ENCODE measurements at places on chromosomes 3 and 15.

DNA sequence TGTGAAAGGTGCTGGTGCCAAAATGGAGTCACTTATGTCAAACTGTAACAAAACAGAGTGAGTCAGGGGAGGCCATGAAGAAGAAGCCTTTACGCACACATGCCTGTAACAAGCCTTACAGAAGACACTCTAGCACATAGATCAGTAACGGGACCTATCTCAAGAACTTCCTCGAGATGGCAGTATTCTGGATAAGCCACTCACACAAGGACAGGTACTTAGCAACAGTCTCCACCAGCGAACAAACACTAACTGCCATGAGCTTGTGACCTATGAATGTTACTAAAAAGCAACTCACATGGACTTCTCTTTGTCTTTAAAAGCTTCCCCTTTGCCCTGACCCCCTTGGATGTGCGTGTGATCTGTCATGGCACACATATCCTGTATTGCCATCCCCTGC is 235.1 kb downstream of the CD47 start:
- DNase-seq = no peak

DNA sequence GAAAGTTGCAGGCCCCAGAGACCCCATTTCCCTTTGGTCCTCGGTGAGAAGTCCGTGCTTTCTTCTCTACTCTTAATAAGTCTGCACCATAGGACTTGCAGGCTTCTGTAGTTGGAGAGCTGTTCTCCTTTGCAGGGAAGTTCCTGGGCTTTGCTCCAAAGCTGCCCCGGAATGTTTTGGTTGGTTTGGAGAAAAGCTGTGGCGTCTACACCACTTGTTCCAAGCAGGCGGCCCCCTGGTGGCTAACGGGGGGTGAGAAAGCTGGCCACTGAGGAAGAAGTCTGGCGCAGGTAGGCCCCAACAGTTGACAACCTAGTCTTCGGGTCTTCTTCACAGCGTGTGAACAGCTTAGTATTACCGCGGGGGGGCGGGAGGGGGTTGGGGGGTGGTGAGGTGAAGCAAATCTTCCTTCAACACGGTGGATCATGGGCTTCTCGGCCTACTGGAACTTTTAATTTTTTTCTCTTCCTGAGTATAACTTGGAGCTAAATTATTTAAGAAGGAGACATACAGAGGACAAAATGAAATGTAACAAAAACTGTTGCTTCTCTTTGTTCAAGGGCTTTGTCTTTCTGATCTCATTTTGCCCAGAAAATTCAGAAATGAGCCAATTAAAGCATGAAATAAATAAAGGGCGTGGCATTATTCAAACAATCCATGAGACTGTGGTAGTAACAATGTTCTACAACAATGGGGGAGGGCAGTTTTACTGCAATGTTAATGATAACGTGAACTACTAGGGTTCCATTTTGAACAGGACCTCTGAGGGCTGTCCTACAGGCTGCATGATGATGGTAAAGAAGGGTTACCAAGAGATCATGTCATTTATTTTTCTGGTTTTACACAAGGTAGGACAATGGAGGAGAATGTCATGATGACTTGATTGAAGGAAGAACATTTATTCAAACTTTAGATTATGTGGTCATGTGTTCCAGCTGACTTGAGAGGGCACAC is 2.2 kb upstream of the THRB start:
- no peak for DNase-seq

GRCh38 chr3:128407247-128407646 is 59.4 kb downstream of the DNAJB8 start:
- no peak for DNase-seq

DNA sequence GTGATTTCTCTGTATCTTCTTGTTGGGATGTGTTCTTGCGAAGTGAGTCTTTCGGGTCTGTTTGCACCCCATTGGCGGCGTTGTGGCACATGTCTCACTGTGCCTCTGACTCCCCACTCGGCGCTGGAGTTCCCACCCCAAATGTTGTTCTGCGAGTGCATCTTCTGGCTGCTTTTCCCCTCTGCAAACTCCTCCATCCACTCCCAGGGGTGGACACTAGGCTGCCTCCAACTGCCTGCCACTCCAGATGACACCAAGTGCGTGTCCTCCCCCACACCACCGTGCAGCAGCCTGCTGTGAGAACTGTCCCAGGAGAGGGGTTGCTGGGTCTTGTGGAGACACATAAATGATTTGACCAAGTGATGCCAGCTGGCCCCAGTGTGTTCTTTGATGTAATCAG is 17.6 kb downstream of the EFCC1 start:
- DNase-seq = no peak

- DNase-seq = no peak
Measured at GRCh38 chr15:62449638-62450037, 284.6 kb upstream of the C2CD4B start.

DNA sequence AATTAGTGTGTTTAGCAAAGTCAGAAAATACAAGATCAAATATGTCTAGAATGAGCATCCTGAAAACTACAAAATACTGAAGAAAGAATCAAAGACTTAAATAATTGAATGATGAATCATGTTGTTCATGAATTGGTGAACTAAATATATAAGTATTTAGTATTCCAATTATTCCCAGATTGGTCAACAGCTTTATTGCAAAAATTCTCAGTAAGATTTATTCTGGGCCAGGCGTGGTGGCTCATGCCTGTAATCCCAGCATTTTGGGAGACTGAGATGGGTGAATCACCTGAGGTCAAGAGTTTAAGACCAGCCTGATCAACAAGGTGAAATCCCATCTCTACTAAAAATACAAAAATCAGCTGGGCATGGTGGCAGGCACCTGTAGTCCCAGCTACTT is 250.0 kb upstream of the NECTIN3 start:
- no peak for DNase-seq

- DNase-seq = no peak
Measured at GRCh38 chr3:13044496-13045240, 28.6 kb downstream of the IQSEC1 start.

- no peak for DNase-seq
Measured at GRCh38 chr3:184184546-184185230, 1.3 kb upstream of the ABCF3 start.

- DNase-seq = peak; percentile 36
Measured at GRCh38 chr15:27059610-27060202, 88.7 kb downstream of the GABRG3 start.

GRCh38 chr3:121545049-121545573 is 677 bp downstream of the POLQ start:
- DNase-seq = no peak

DNA sequence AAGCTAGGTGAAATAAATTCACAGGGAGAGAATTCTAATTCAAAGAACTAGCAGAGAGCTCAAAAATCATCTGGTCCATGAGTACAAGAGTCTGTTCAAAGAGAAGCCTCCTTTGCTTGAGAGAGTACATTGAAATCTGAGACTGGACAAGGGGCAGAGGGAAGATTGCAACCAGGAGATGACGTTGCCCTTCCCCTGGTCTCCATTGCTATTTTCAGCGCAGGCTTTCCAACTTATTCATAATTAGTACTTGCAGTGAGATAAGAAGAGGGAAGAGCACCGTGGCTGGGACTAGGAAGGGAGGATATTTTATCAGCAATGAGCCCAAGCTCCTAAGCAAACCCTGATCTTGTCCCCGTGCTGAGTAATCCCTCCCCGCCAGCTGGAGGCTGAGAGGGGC is 251.8 kb upstream of the RORA start:
- no peak for DNase-seq

DNA sequence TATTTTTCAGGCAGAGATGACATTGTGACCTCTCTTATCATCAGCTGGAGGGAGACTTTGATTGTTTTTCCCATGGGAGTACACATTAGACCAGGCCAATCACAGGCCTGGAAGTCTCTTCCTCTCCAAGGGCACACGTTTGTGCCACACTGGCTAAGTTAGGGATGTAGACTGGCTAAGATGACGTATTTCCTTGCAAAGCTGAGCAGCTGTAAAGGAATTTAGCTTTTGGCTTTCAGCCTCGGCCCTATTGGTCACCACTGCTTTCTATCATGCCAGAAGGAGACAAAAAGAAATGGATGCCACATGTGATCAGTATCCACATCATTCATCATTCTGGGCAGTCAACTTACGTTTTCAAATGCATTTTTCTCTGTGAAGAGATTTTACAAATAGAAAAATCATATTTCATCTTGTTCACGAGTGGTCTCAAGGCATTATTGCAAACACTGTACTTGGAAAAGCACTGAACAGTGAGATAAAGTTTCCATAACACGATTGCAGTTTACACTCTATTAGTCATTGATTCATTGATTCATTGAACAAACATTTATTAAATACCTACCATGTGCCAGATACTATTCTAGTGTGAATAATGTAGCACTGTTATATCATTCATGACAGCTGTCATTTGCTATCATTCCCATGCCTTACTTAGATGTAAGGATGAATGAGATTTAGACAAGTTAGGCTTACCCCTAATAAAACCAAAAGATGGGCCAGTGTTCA is 27.0 kb upstream of the RNF7 start:
- no peak for DNase-seq

- no peak for DNase-seq
Measured at GRCh38 chr3:36379872-36380220, 458 bp upstream of the STAC start.

- DNase-seq = no peak
Measured at GRCh38 chr3:180229113-180229512, 192.4 kb upstream of the PEX5L start.

GRCh38 chr3:156825795-156826143 is 384 bp upstream of the LEKR1 start:
- DNase-seq = no peak

GRCh38 chr3:188584162-188584529 is 430.2 kb downstream of the LPP start:
- DNase-seq = no peak

DNA sequence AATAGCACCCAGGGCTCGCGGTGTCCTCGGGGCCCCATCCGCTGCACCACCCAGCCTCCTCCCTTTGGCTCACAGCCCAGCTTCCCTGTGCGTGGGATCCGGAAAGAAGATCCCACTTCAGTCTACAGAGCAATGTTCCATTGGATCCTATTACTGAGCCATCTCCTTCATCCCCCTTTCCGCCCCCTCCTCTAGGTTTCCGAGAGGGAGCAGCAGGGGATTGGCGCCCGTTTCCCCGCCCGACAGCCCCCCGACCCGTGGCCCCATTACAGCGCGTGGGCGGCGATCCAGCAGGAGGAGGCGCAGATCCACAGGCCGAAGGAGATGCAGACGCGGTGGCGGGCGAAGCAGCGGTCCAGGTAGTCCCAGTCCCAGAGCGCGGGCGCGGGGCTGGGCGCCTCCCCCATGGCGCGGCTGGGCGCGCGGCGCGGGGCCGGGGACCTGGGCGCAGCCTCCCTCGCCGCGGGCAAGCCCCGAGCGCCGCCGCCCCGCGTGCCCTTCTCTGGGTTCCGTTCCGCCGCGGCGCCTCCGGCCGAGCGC is 340 bp downstream of the TMEM44 start:
- peak; percentile 29 for DNase-seq

DNA sequence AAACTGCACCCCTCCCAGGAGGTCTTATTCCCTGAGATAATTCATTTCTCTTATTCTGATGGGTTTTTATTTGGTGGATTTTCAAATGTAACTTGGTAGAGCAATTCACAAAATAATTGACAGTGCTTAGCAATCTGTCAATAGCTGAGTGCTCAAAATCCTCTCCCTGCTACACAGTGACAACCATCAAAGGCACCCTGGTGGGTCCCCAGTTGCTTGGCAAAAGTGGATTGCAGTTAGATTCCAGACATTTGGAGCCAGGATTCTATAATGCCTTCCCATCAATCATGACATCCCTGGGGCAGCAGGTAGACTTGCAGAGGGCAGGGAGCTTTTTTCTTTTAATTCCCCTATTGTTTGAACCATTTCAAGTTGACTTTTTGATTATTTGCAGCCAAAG is 59.0 kb downstream of the FHIT start:
- no peak for DNase-seq

DNA sequence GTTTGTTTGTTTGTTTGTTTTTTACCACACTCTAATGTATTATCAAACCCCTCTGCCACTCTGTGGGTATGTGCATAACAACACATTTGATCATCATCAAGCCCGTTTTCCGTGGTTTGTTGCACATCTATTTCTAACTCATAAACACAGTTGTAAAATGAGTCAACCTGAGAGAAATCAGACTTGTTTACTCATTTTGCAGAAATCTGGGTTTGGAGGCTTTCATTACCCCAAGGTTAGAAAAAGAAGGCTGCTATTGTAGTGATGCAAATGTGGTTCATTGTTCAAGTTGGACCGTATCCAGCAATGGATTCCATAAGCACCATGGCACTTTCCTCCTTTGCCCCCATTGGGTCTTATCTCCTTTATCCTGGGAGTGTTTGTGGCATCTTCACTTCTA is 353.2 kb upstream of the SOX2 start:
- no peak for DNase-seq

GRCh38 chr3:19652336-19652735 is 281.7 kb downstream of the EFHB start:
- DNase-seq = no peak

DNA sequence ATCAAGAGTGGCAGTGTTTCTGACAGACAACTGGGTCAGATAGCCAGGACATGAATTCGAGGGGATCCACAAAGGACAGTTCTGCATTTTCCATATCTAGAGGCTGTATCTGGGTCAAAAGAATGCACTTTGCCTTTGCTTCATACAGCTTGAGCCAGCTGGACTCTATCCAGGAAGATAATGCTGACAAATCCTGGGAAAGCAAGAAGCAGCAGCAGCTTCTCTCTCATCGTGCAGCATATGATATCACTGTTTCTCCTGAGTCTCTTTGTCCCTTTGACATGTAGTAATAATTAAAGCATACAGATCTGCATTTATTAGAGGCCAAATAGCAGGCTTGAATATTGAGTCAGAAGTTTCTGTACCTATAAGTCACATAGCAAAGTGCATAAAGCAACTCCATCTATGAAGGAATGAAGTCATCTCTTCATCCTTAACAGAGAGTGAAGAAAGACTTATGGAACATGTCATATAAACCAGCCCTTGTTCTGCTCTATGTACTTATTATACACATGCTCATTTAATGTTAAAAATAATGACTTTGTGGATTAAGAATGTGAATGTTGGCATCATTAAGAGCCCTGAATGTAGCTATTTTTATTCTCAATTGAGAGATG is 236.8 kb upstream of the GBE1 start:
- DNase-seq = peak; percentile 6

- no peak for DNase-seq
Measured at GRCh38 chr15:73789521-73790240, 36.5 kb upstream of the INSYN1 start.

- no peak for DNase-seq
Measured at GRCh38 chr3:117104792-117105191, 395.2 kb downstream of the TUSC7 start.

GRCh38 chr15:25946241-25946805 is 83.2 kb upstream of the ATP10A start:
- no peak for DNase-seq

GRCh38 chr3:87053553-87053952 is 62.6 kb upstream of the VGLL3 start:
- DNase-seq = no peak

- no peak for DNase-seq
Measured at GRCh38 chr15:94667109-94667508, 435.7 kb downstream of the MCTP2 start.

DNA sequence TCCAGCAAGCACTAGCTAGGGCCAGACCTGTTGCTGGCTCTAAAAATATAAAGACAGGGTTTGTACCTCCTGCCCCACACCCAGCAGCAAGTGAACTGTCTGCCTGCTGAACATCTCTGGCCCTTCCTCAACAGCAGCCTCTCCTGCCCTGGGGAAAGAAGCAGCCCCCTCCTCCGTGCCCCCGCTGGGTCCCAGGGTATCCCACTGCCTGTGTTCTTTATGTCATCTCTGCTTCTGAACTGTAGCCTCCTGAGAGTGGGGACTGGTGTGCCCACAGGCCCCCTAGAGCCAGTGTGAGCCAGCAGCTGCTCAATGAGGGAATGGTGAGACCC is 54.5 kb downstream of the ACAD9 start:
- DNase-seq = no peak

Data from right renal pelvis (tissue), 4 donors.